Stimulated activated CD4-positive, alpha-beta T cell treated with anti-CD3 and anti-CD28 coated beads, Interleukin-15, amount 100 ng/mL, for 48 hours (primary cell): ENCODE measurements at places on chromosomes 4 and X.

DNA sequence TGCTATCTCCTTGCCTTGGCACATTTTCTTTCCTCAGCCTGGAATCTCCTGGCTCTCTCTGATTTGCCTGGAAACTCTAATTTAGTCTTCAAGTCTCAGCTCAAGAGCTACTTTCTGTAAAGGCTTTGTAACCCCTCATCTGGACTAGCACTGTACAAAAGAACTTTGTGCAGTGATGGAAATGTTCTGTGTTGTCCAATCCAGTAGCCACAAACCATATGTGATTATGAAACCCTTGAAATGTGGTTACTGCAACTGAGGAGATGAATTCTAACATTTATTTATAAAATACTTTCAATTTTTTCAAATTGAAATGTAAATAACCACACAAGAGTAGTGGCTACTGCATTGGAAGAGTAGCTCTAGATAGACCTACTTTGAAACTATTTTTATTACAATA, 66.6 kb upstream of the HS3ST1 start:
- DNase-seq: no peak

- no peak for DNase-seq
These were observed 350.9 kb downstream of the RPA4 start for GRCh38 chrX:97234471-97235081.

DNA sequence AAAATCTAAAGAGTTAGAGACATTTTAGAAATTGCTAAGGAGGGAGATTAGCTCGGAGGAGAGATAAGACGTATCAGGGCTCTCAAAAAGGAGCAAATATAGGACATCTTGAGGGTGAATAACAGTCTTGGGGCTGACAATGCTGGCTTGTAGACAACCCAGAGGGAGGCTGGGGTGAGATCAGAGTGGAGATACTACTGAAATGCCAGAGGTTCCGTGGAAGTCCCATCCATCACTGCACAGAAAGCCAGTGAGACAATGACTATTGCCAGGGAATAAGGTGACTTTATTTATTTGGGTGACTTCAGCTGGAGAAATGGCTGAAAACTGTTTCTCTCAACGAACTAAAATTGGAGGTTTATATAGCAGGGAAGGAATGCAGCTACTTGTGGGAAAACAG, 838.1 kb upstream of the AGA start:
- DNase-seq: no peak

DNA sequence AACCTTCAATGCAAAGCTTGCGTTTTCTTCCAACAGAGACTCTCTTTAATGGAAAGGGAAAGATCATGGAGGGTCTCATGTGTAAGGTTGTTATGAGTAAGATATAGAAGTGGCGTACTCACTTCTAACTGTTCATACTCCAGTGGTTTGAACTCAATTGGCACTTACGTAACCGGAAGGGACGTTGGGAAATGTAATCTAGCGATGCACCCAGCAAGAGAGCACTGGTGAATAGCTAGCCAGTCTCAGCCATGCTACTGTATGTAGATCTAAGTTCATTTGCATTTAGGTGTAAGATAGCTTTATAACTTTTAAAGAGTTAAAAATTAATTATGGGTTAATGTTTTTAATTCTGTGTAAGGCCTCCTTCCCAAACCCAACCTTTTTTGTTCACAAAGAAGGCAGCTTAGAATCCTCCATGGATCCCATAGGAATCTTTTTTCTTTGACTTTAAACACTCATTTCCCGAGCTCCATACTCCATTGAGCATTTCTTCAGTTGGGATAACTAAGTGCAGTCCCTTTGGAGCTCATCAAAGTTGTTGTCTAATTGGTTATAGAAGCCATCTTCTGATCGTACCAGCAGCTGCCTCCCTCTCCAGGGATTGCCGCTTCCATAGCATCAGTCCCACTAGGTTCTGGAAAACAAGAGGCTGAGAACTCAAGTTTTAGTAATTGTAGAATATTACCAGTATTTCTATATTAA, 191.1 kb downstream of the RAPGEF2 start:
- no peak for DNase-seq

- DNase-seq: no peak
These were observed 55.0 kb upstream of the PAK3 start for GRCh38 chrX:111041018-111041462.

DNA sequence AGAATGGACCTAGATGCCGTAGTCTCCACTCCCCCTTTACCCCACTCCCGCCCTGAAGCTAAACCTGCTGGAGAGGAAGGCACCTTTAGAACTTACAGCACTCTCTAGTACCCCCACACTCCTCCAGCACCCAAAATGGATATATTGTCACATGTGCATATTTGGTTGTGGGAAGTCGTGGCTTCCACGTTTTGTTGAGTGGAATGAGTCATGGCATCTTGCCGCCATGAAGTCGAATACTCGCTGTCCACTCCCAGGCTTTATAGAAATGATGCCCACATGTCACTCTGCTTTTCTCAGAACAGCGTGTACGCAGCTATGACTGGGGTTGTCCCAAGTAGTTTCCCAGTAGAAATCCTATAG, 545 bp downstream of the ABCE1 start:
- DNase-seq: peak; percentile 36

- no peak for DNase-seq
These were observed 105.3 kb upstream of the SMIM10 start for GRCh38 chrX:134885336-134886001.

DNA sequence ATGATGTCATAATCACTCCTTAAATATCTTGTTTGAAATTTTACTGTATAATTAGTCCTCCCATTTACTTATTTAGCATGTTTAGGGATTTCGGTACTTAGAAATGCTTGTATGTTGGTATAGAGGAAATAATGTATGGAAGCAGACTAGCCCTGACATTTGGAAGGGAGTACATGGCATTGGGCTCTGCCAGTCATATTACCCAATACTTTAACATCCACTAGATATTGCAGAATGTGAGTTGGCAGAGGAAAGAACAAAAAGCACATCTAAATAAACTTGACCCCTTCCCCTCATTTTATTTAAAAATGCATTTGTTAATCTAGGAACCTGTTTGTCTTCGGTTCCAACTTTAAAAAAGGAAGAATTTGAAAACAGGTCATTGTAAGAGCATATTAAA, 77.8 kb downstream of the RS1 start:
- no peak for DNase-seq

DNA sequence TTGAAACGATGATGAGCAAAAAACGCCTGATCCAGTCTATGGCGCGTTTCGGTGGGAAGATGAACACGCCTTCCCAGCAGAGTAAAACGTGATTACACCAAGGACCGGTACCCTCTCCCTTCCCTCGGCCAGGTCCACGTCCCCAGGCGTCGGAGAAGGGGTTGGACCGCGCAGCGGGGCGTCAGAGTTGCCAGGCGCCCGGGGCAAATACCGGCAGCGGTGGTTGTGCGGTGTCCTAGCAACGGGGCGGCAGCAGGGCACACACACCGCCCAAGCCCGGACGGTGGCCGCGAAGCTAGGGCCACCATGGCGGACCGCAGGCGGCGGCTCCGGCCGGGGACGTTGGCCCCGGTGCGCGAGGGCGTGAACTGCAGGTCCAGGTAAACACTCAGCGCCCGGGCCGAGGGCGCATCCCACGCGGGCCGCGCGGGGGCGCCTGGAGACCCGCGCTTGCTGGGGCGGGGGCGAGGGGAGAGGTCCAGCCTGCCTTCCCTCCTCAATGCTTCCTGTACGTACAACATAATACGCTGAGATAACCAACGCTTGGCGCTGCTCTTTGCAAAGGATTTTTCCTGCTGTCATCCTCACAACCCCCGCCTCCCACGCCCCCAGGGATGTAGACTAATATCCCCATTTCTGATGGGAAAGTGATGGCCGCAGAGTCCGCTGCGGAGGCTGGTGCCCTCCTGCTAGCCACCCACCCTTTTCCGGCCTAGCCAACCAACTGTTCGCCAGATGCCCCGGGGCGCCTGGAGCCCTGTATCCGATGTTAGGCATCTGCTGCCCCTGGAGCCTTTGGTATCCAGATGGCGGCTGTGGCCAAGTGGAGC, at the start of gene FAM47E:
Gene FAM47E, plus strand, starts transcription at position 281 of the 830 bp plus-strand sequence. Its CDS starts 26 bp downstream, at position 307.
- DNase-seq: peak; percentile 6

GRCh38 chr4:3308691-3309090, 15.9 kb downstream of the RGS12 start:
- no peak for DNase-seq

- no peak for DNase-seq
These were observed 103.5 kb upstream of the PPARGC1A start for GRCh38 chr4:23993373-23993772.

- no peak for DNase-seq
These were observed 93.2 kb upstream of the MAPK10 start for GRCh38 chr4:86452924-86453531.

- no peak for DNase-seq
These were observed 366.3 kb upstream of the CXorf51A start for GRCh38 chrX:147180886-147181285.

GRCh38 chr4:21628916-21629610, 319.5 kb downstream of the KCNIP4 start:
- DNase-seq: no peak

- DNase-seq: no peak
These were observed 31.8 kb downstream of the USP11 start for GRCh38 chrX:47264483-47265173.

- no peak for DNase-seq
These were observed 60.2 kb downstream of the SEPSECS start for GRCh38 chr4:25100021-25100555.

DNA sequence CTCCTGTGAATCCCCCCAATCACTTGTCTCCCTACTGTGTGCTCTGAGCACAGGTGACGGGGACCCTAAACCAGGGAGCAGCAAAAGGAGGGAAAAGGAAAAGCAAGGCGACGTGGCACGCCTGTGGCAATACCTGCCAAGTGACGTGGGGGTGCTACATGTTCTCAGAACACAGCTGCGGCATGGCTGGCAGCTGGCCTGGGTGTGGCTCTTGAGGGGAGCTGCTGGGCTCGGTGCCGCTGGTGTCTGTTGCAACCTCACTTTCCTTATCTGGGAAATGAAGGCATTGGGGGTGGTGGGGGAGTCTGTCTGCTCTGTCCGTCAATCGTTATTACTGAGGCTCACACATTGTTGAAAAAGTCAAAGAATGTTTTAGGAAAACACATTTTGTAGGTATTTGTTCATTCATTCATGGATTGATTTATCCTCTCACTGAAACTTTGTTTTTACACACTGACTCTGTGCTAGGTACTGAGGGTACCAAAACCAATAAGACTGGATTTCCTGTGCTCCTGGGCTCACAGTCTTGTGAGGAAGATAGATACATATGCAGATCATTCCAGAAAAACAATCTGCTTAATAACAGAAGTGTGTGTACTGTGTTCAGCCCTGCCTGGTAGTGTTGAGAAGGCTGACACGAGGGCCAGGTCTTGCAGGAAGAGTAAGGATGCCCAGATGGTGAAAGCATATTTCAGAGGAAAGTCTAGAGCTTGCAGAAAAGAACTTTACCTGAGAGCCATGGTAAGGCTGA, 217.6 kb downstream of the PTTG2 start:
- DNase-seq: no peak

- DNase-seq: no peak
These were observed 39.8 kb downstream of the GRIA3 start for GRCh38 chrX:123223859-123224258.

DNA sequence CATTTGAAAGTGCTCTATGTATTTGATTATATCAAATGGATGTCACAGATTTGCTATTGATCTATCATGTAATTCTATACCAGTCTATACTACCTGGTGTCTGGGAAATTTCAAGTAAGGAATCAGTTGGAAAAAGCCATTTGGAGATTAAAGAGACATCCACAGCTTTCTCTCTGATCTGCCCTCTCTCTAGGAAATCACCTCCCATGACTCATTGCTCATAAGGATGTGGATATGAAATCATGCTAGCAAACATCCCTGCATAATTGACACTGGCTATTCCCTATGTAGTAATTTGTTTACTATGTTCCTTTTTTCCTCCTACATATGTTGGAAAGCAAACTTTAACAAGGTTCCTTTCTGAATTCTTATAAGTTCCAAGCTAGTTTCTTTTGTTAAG, 94.3 kb downstream of the TEX13A start:
- DNase-seq: no peak

GRCh38 chr4:6889736-6890324, 19.8 kb upstream of the TBC1D14 start:
- DNase-seq: no peak

- no peak for DNase-seq
These were observed 575.3 kb upstream of the MAGEB2 start for GRCh38 chrX:29640106-29640505.

DNA sequence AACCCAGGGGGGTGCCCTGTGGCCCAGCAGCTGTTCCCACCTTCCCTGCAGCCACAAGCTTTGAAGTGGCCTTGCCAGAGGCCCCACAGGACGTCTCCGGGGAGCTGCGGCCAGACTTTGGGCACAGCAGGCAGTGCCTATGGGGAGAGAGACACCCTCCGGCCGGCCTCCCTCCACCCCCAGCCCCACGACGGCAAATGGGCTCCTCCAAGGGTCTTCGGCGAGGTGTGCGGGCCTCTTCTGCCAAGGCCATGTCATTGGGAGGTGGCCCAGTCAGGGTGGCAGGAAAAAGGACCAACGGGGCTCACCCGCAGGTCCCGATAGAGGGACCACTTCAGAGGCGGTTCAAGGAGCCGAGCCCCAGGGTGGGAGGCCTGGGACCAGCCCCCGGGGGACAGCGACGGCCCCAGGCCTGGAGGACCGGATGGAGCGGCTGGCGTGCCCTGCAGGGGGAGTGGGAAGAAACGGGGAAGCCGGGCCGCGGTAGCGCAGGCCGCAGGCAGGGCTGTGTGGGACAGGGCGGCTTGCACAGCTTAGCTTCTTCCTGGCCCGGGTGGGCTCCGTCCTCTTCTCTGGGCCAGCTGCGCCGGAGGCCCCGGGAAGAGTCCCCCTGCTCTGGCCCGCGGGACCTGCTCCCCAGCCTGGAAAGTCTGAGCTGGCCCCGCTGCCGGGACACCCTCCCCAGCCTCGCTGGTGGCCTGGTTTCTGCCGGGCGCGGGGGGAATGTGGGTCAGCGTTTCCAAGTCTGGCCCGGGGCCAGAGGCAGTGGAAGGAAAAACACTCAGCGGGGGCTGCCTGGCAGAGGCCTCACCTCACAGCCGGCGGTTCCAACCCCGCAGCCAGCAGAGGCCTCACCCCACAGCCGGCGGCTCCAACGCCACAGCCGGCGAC, 21.9 kb upstream of the SPON2 start:
- DNase-seq: no peak

GRCh38 chr4:181308476-181309312, 934.5 kb upstream of the TENM3 start:
- no peak for DNase-seq

- no peak for DNase-seq
These were observed 218.6 kb upstream of the ANXA3 start for GRCh38 chr4:78332976-78333375.

- no peak for DNase-seq
These were observed 1.4 kb downstream of the CNKSR2 start for GRCh38 chrX:21375708-21376009.

DNA sequence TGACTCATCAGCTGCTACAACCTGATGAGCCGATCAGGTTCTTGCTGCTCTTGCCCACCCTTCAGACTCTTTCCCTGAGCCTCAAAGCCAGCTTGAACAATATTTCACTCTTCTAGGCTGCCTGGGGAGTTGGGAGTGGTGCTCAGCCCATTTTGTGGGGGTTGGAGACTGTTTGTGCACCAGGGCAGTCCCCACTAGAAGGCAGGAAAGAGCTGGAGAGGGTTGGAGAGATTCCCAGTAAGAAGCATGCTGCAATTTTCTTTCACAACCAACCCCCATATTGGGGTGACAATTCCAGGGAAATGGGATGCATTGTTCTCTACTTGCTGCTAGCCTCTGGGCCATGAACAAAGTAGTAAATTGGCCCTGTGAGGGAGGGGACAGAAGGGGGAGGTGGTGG, 44.1 kb downstream of the SLC16A2 start:
- DNase-seq: no peak
